Right atrium auricular region (tissue), 2 donors: ENCODE measurements at places on chromosomes 6 and 20.

- no peak for DNase-seq
Measured at GRCh38 chr20:32391003-32391402, 32.9 kb downstream of the ASXL1 start.

DNA sequence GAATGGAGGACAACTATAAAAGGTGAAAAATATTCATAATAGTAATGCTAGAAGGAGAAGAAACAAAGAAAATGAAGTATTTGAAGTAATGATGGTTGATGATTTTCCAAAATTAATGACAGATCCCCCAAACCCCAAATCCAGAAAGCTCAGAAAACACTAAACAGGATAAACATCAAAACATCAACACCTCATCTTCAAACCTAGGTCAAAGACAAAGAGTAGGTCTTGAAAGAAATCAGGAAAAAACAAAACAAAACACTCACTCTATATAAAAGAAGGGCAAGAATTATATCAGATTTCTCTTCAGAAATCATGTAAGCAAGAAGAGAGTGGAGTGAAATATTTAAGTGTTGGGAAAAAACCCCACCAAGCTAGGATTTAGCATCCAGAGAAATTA, 38.7 kb downstream of the RANBP9 start:
- no peak for DNase-seq

GRCh38 chr6:119952696-119953095, 603.1 kb upstream of the MAN1A1 start:
- DNase-seq = no peak

- peak; percentile 52 for DNase-seq
Measured at GRCh38 chr6:169971081-169971861, 219.8 kb downstream of the ERMARD start.

GRCh38 chr6:133584823-133585222, 304.1 kb upstream of the TCF21 start:
- DNase-seq = no peak

GRCh38 chr6:118704915-118705314, 53.5 kb upstream of the CEP85L start:
- DNase-seq = no peak

GRCh38 chr6:13235339-13235738, 93.0 kb downstream of the TBC1D7 start:
- no peak for DNase-seq

DNA sequence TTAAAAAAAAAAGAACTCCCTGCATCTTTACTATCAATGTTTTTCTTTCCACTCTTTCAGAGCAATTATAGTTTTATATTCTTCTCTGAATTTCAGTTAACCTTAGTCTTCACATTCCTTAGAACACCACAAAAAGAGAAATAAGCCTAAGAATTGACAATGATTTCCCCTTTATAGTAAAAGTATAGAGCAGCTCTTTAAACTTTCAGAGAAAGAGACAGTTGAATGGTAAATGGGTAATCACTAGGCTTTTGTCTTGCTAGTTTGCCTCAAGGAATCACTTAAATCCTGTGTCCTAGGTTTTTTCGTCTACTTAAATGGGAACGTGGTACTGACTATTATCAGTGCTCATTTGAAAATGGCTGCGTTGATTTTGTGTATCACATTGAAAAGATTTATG, 31.8 kb downstream of the SLX4IP start:
- DNase-seq = no peak

DNA sequence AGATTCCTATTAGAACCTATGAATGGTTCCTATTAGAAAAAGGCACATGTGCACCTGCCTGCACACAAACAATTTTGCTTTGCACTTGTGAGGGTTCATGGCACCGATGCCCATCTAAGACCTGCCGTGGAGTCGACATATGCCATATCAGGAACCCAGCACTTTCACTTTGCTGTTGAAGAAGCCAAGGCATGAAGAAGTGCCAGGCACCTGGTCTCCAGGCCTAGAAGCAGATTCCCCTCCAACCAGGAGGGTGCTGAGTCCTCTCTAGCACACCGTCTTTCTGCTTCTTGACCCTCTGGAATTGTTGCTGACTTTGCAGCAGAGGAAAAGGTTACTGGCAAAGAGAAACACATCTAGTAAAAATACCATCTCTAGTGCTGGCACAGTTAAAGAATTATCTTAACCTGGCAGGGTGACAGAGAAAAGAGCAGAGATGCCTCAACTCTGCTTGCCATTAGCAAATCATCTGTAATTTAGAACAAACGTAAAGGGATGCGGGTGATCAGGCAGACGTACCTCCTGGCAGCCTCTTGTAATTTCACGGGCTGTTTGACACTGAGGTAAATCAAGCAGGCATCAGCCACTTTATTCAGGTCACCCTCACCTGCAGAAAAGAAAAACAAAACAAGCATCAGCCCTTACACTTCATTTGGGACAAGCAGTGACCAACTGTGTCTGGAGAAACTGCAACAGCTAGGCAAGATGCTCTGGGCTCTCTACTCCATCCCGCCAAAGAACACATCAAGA, 37.2 kb downstream of the TTI1 start:
- no peak for DNase-seq

- DNase-seq = no peak
Measured at GRCh38 chr6:24574809-24575208, 71.2 kb downstream of the KIAA0319 start.

DNA sequence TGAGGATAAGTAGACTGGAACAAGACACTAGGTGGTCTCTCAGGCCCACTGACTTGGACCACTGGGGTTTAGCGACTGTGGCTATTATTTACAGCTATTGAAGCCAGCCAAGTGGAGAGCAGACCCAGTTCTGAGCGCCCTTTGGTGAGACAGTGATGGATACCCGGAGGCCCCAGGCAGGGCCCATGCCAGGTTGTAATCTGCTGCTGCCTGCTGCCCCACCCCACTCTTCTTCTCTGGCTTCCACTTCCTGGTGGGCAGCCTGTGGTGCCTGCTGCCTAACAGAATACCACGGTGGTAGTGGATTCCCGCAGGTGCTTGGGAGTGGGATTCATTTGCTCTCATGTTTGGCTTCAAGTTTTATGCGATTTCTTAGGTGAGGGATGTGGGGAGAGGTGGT, 570 bp downstream of the RAB44 start:
- DNase-seq = no peak

GRCh38 chr6:119627908-119628669, 278.5 kb upstream of the MAN1A1 start:
- DNase-seq = no peak

GRCh38 chr6:167980911-167981580, 16.4 kb upstream of the KIF25 start:
- no peak for DNase-seq

DNA sequence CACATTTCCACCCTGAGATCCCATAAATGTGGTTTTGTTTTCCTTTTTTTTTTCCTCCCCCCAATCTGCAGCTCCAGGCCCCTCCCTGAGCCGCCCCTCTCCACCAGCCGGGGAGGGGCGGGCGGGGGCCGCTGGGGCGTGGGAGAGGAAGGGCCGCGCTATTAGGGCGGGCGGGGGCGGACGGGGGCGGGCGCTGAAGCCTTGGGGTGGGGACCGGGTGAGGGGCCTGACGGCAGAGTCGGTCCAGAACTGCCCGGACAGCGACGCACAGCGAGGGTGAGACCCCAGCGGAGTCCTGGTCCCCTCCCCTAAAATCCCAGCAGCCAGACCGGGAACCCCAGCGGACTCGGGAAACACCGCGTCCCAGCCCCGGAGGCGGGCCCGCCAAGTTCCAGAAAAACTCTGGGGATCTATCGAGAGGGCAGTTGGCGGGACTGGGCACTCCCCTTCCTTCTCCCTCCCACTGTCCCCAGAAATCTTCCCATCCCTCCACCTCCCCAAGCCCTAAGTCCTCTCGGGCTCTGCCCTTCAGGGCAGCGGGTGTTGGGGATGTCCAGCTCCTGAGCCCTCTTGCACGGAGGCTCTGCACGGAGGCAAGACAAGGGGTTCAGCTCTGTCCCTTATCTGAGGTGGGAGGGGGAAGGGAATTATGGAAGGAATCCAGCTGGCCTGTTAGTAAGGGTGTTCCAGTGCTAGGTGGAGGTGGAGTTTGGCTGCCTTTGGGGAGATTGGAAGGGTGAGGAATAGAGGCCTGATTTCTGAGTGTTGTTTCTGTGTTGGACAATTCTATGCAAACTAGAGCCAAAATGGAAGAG, at the start of gene PRICKLE4:
PRICKLE4 (plus strand) TSS at position 232 of the 815 bp plus-strand sequence. CDS start 2,692 bp downstream, outside the sequence.
- DNase-seq = peak; percentile 75

- DNase-seq = no peak
Measured at GRCh38 chr20:52230409-52230808, 38.8 kb upstream of the ZFP64 start.

DNA sequence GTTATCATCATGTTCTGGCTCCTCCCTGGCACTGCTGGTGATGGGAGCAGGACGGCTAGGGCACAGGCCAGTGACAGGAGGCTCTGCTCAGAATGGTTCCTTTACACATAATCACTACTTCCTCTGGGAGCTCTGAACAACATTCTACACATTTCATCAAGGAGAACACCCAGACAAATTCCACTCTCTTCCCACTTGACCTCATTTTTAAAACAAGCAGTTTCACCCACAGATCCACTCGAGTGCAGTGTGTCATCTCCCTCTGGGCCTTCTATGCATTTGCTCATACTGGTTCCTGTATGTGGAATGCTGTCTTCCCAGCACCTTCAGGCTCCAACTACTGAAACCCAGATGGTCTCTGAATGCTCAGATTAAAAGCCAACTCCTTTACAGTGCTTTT, 84.8 kb downstream of the ELOVL5 start:
- no peak for DNase-seq

GRCh38 chr6:10297832-10298231, 117.0 kb downstream of the TFAP2A start:
- DNase-seq = no peak

GRCh38 chr6:108714101-108714765, 134.0 kb upstream of the ARMC2 start:
- DNase-seq = peak; percentile 72

DNA sequence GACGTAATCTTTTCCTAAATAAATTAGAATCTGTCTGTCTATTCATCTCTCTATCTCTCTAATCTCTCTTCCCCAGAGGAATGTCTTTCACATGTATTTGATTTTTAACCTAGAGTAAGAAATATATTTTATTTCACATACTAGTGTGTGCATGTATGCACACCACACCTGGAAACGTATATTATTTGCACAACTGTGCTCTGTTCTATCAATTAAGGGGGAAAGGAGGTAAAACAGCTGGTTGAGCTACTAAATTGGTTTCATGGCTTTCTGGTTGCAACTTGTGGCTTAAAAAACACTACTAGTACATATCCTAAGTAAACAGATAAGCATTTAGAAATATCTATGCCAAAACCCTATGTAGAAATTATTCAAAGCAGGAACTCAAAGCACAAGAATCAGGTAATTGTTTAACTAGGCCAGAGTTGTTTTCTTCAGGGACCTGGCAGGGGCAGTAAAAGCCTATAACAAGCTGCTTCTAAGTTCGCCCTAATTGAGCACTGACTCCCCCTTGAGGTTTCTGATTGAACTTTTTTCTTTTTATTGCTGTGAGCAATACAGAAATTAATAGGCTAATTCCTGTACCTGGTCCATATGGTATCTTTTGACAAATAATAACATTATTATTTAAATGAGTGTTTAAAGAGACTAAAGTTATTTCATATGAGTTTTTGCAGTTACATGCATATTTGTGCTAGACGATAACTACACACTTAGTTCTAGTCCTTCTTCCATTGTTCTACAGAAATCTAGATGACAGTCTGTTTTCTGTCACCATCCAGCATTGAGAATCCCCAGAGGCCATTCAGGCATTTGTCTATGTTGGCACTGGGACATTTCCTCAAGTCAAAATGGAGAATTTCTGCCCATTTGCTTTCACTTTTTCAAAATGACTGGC, 88.6 kb downstream of the MCHR2 start:
- DNase-seq = no peak

GRCh38 chr20:6613280-6613861, 154.1 kb upstream of the BMP2 start:
- no peak for DNase-seq

DNA sequence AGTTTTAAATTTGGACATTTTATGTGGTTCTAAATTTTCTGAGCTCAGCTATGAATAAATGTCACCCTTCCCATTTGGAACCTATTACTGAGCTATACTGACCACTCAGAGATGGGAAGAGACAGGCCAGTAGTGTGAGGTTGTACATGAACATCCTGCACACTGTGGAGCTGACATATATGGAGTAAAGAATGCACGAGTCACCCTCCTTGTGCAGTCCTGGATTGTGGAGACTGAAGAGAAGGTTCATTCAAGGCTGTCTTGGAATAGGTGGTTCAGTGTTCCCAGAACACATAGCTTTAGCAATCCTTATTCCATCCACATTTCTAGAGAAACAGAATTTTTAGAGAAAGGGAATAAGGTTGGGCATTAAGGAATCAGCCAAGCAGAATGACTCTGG, 50.3 kb upstream of the OGFRL1 start:
- DNase-seq = no peak

DNA sequence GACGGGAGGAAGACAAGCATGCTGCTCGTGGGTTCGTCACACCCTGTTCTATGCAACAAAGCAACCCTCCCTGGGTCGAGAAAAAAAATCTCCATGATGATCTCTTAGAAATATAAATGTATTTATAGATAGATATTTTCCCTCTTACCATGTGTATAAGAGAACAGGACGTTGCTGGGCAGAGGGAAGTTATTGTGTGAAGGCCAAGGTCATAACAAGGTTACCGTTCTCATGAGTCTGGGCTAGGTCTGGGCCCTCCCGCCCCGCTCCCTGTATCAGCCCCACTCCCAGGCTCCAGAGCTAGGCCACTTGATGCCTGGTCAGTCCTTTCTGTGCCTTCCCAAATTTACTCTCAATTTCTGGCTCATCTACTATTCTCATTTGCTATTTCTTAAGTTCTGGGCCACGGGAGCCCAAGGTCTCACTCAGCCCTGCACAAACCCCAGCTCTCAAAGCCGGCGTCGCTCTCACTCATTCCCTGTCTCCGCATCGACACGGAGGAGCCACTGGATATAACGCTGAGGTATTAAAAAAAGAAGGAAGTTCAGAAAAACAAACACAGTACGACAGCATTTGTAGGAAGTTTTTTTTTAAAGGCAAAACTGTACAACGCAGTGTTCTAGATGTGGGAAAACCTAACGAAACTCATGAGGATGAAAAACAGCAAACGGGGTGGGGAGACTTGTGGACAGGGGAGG, 96.8 kb downstream of the PSMG4 start:
- DNase-seq = no peak

- DNase-seq = no peak
Measured at GRCh38 chr6:4909063-4909706, 94.7 kb downstream of the RPP40 start.

DNA sequence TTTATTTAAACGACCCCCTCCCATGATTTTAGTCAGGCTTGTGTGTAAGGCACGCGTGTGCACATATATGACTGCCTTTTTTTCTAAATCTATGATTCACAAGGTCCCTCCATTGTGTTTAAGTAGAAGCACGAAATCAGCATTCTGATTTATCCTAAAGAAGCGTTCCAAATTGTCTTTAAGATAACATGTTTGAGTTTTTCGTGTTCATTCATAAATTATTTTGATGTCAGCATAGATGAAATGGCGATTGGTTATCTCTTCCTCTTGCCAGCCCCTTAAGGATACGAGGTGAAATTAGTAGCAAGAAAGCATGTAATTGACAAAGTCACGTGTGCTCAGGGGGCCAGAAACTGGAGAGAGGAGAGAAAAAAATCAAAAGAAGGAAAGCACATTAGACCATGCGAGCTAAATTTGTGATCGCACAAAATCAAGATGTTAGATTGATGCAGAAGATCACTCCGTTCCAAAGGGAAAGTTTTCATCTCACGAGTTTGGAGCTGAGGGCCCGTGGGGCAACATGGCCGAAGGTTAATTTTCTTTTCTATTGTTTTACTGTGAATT, at the start of gene LIN28B:
LIN28B (plus strand) TSS at position 377 of the 564 bp plus-strand sequence; CDS start at position 521, 144 bp downstream.
- no peak for DNase-seq

- no peak for DNase-seq
Measured at GRCh38 chr20:36541768-36542488, 609 bp downstream of the MYL9 start.
